ENCODE measurements at places on chromosomes 4 and X.

DNA sequence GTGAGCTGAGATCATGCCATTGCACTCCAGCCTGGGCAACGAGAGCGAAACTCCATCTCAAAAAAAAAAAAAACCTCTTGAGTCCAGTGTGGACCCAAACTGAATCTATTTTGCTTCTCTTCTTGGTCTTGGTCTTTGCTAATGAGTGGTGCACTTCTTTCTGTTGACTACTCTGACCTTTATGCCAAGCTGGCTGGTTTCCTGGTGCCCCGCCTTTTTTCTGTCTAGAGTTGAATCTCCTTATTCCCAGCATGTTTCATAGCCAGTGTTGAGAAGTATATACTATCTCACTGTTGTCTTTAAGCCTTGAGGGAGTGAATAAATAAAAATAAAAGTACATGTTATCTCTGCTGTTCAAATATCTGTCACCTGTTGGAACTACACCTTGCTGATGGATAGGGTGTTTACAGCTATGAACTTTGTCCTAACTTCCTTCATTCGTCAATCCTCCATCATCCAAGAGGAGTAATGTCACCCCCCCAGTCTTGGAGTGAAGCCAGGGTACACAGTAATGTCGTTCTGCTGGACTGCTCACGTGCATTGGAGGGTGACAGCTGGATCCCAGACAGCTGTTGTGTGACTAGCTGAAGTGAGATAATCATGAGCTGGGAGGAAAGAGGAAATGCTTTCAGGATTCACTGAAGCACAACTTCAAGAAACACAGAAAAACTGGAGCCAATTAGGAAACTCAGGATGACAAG lies 99.3 kb upstream of the PRKG2 start:
- no peak for DNase-seq

DNA sequence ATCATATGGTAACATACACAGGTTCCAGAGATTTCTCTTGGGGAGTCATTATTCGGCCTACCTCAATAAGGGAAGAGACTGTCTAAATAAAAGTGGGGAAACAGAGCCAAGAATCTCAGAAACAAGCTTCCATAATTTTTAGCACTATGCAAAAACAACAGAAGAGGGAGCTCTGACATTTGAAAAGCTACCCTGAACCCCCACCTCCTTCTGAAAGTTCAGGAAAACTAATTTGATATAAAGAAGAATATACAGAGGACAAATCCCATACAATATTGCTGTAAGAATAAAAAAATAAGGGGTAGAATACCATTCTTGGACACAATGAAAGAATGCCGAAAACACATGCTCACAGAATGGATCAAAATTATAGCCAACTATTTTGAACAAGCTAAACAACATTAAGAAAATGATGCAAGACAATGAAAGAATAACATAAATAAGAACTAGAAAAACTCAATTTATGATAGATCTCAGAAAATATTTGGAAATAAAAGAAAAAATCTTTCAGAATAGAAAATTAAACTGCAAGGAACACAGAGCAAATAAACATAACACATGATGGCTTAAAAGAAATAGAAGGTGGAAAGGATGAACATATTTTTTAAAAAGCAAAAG lies 14.4 kb upstream of the ZNF41 start:
- DNase-seq: no peak

- DNase-seq: no peak
Observed at GRCh38 chrX:70973221-70973620, 42.3 kb upstream of the SLC7A3 start.

- no peak for DNase-seq
Observed at GRCh38 chr4:85993641-85994040, 366.2 kb downstream of the MAPK10 start.

- DNase-seq: no peak
Observed at GRCh38 chr4:81751531-81752289, 280.0 kb upstream of the RASGEF1B start.

Measured in lower leg skin (tissue), 4 donors.